ENCODE measurements at places on chromosomes 6 and 20. TPM values are rescaled to one million over a fixed set of nuclear protein-coding genes. Genes with fewer than 3 reads are reported as not detected.

BPIFB2 gene
- not detected for total RNA-seq

PHACTR3 gene
- total RNA-seq = 0.32 TPM

GNMT gene
- total RNA-seq = not detected

TULP1 gene
- total RNA-seq = not detected

CDH4 gene
- 7.7 TPM for total RNA-seq

SCUBE3 gene
- total RNA-seq = 0.07 TPM

LGSN gene
- 2.3 TPM for total RNA-seq

FERMT1 gene
- 13.4 TPM for total RNA-seq

XPO5 gene
- total RNA-seq = 28.4 TPM

ADGRG6 gene
- total RNA-seq = 38.2 TPM

SULF2 gene
- 22.8 TPM for total RNA-seq

GNAS gene
- total RNA-seq = 714 TPM

MUCL3 gene
- total RNA-seq = 0.09 TPM

GHRH gene
- total RNA-seq = not detected

PI3 gene
- 2.1 TPM for total RNA-seq

NMBR gene
- not detected for total RNA-seq

HLA-DQA1 gene
- not detected for total RNA-seq

MC3R gene
- not detected for total RNA-seq

LST1 gene
- not detected for total RNA-seq

LAMP5 gene
- not detected for total RNA-seq

MAFB gene
- 0.16 TPM for total RNA-seq

AVP gene
- total RNA-seq = not detected

PCMTD2 gene
- 8.3 TPM for total RNA-seq

BPIFB1 gene
- 0.08 TPM for total RNA-seq

TNXB gene
- 0.42 TPM for total RNA-seq

BMP2 gene
- total RNA-seq = 0.38 TPM

CTCFL gene
- not detected for total RNA-seq

WFDC12 gene
- not detected for total RNA-seq

ABHD16B gene
- not detected for total RNA-seq

FAM209B gene
- 0.21 TPM for total RNA-seq

OPRM1 gene
- total RNA-seq = not detected

ZNF343 gene
- total RNA-seq = 14.5 TPM

HLA-DPA1 gene
- total RNA-seq = not detected

TTK gene
- 18.9 TPM for total RNA-seq

PARD6B gene
- total RNA-seq = 3.5 TPM

CCN6 gene
- total RNA-seq = not detected

NR2E1 gene
- total RNA-seq = not detected

SCRT2 gene
- not detected for total RNA-seq

LTB gene
- total RNA-seq = not detected

ARG1 gene
- total RNA-seq = not detected

IPCEF1 gene
- 0.03 TPM for total RNA-seq

SLC26A8 gene
- not detected for total RNA-seq

GSTA2 gene
- not detected for total RNA-seq

SLC4A11 gene
- total RNA-seq = 10.2 TPM

UBE2C gene
- 255 TPM for total RNA-seq

SLC16A10 gene
- total RNA-seq = 0.56 TPM

NINL gene
- 16.1 TPM for total RNA-seq

NQO2 gene
- total RNA-seq = 79.8 TPM

HLA-A gene
- total RNA-seq = 137 TPM

OOEP gene
- total RNA-seq = not detected

FLRT3 gene
- 1.3 TPM for total RNA-seq

CFAP61 gene
- total RNA-seq = 0.40 TPM

EPPIN gene
- total RNA-seq = not detected

PCED1A gene
- total RNA-seq = 26.1 TPM

SAMD3 gene
- total RNA-seq = not detected

IL17F gene
- not detected for total RNA-seq
